Stimulated activated CD4-positive, alpha-beta T cell treated with anti-CD3 and anti-CD28 coated beads, Interleukin-1b, Interleukin-23, amount 100 ng/mL, for 1 hour (primary cell): ENCODE measurements at places on chromosomes 5 and 9.

GRCh38 chr5:89105836-89106235 is 222.9 kb upstream of the MEF2C start:
- DNase-seq: no peak

GRCh38 chr5:139414581-139415130 is 10.8 kb upstream of the SPATA24 start:
- no peak for DNase-seq

- no peak for DNase-seq
Measured at GRCh38 chr5:105663671-105664070, 2007.1 kb downstream of the EFNA5 start.

DNA sequence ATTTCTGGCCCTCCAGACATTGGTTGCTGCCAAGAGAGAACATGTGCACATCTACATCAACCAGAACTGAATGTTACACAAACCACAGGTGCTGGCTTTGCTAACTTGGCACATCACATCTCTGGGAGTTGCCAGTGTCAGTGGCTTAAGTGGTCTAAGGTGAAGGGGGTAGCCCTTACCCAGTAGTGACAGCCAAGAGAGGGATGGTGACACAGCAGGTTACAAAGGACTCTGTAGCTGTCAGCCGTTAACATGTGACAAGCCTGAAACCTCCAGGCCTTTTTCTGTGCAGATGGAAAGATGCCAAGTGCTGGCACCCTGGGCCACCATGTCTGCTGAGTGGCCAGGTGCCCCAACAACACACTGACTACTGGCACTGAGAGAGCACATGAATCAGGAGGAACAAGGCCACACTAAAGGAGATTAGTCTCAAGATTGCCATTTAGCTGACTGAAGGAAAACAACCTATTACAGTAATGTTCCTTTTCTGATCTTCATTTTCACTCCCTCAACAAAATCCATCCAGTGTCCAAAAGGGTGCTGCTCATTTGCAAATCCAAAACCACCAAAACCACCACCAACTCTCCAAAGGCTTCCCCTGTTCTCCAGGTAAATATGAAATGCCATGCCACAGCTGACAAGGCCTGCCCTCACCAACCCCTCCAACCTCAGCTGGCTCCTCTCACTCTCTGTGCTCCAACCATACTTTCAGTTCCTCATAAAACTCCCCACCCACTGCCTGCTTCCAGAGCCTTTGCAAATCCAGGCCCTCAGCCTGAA is 20.2 kb downstream of the SIL1 start:
- DNase-seq: no peak

- no peak for DNase-seq
Measured at GRCh38 chr5:178542455-178542854, 47.7 kb downstream of the COL23A1 start.

DNA sequence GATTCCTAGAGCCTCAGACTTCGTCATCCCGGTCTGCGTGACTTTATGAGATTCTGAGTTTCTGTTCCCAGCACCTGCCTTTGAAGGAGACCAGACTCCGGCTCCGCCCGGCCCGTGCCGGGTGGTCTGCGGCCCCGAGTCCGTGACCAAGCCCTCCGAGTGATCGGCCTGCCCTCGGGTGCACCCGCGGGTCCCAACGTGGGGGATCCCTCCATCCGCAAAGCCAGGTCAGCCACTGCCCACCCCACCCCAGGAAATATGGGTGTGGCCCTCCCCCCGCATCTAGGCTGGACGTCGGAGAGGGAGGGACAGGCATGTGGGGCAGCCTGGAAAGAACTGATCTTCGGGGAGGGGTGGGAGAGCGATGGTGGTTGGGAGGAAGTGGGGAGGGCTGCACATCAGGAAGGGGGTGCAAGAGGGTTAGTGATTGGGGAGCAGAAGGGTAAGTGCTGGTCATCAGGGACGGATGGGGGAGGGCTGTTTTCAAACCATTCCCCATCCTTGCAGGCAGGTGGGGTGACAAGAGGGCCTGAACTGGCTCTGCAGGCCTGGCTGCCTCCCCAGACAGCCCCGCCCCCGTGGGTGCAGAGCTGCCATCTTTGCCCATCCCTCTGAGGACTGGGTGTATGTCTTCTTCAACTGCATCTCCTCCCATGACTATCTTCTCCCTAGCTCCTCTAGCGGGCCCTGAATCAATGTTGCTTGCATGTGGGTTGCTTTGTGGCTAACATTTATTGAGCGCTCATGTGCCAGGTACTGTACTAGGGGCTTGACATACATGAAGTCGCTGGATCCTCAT is 747 bp downstream of the LRSAM1 start:
- DNase-seq: no peak

GRCh38 chr5:171801-172331 is 19.4 kb upstream of the LRRC14B start:
- no peak for DNase-seq

GRCh38 chr9:81207651-81208050 is 481.7 kb downstream of the TLE1 start:
- DNase-seq: no peak

DNA sequence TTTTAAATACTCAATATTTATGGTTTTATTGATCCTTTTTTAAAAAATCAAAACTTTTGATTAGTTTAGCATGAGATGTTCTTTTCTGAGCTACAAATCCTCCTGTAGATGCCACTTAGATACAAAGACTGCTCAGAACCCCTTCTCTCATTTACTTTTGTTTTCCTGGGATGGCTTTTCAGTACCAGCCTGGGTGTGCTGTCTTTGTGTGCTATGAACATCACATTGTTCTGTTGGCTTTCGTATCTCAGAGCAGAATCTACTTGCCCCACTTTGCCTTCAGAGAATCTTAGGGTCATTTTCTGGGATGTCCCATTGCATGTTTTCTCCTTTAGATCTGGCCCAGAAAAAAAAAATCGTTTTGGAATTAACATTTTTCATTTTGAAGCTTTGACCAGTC is 85.9 kb downstream of the RASGRF2 start:
- no peak for DNase-seq

DNA sequence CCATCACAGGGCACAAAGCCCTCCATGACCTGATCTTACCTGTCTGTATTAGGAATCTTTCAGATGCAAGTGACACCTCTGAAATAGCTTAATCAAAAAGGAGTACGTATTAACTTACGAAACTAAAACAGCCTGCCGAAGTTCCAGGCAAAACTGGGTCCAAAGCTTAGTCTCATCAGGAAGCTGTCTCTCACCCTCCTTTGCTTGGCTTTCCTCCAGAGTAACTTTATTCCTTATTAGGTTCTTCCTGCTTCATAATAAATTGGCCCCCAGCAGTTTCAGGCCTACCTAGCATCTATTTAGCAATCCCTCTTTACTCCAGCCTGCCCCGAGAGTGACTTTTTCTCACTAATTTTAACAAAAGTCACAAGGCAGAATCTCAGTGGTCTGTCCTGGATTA is 58.4 kb upstream of the STK32A start:
- DNase-seq: no peak

GRCh38 chr5:36740259-36740898 is 134.0 kb downstream of the SLC1A3 start:
- no peak for DNase-seq

GRCh38 chr9:117205806-117206205 is 209.1 kb downstream of the ASTN2 start:
- no peak for DNase-seq

GRCh38 chr5:40489421-40489820 is 190.3 kb upstream of the PTGER4 start:
- no peak for DNase-seq

DNA sequence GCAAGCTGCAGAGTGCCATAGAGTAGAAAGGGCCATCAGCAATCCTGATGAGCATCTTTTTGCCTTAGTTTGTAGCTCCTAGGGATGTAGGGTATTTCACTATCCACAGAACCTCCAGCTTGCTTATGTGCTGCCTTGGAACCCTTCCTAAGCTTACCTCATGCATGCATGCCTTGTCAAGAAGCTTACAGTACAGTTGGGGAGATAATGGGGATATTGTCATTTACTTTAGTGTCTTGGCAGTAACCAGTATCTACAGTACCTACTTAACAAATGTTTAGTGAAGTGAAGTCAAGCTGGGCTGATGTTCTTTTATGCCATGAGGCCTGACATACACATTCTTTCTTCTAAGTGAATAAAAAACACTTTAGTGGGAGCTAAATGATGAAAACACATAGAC is 164.6 kb upstream of the PPP1R2B start:
- DNase-seq: no peak

DNA sequence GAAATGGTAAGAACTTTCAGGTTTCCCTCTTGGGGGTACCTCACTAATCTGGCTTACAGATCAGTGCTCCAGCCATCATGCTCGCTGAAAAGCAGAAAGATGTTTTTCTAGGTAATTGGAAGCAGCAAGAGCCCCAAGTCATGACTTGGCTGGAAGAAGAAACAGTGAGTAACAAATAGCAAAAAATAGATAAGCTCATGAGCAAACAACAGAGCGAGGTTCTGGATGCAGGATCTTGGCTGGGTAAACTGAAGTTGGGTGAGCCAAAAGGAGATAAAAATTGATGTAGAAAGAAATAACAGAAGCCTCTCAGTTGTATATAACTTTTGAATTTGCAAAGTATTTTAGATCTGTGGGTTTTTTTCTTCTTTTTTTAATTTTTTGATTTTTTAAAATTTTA is 110.1 kb downstream of the INSYN2B start:
- DNase-seq: no peak

- no peak for DNase-seq
Measured at GRCh38 chr5:149694007-149694406, 36.1 kb upstream of the PPARGC1B start.

DNA sequence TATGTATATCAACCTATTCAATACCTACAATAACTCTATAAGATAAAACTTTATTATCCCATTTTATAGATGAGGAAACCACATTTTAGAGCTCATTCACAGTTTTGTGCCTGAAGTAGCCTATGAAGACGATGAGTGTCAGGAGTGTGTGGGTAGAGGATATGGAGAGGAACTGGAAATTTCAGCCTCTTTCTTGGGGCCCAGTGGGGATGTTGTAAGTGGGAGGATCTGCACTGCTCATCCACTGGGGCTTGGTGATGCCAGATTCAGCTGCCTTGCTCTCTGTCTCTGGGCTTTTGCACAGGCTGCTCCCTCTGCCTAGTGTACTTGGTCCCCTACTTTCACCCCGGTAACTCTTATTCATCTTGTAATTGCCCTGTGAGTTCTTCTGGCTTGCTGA is 194.7 kb downstream of the SREK1 start:
- DNase-seq: no peak

GRCh38 chr9:72979405-72980100 is 26.7 kb upstream of the ALDH1A1 start:
- no peak for DNase-seq

GRCh38 chr9:15187589-15187988 is 119.4 kb downstream of the TTC39B start:
- no peak for DNase-seq

DNA sequence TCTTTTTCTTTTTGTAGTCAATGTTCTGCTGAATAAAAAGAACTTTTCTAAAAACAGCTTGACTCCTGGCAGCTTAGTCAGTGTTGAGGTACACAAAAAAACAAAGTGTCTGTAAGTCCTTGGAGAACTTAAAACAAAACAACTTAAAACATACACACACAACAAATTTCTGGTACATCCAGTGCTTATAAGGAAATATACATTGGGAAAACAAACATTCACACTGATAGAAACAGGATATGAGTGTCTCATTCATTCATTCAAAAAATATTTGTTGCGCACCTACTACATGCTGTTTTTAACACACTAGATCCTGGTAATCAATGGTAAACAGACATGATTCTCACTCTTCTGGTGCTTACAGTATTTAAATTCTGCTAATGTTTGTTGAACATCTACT is 27.4 kb upstream of the MEGF9 start:
- DNase-seq: no peak

- no peak for DNase-seq
Measured at GRCh38 chr5:136676685-136677084, 311.3 kb upstream of the TRPC7 start.

- no peak for DNase-seq
Measured at GRCh38 chr5:156963125-156963524, at the start of gene TIMD4. Gene TIMD4, minus strand, starts transcription at chr5:156963226. Its CDS starts 28 bp downstream, at chr5:156963198.

DNA sequence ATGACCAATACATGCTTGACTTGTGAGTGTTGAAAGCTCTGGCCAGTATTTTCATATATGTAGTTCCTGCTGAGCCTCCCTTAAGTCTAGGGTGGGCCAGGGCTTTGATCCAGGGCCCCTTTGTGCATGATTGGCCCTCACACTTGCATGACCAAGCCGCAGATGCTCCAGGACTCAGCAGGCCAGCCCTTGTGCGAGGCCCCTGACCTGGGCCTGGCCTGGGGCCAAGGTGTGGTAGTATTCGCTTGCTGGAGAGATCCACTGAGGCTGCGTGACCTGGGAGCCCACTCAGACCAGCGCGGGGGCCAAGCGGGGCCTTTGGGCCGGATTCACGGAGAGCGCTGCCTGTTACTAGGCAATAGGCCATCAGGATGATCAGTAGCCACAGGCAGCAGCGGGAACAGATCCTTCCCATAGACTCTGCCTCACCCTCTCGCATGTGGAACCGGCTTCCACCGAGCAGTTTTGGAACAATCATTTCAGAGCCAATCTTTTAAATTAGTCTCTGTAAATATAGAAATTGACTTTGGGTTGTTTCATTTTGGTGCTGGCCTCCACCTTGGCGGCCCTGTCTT is 79.0 kb upstream of the PTCH1 start:
- DNase-seq: no peak

DNA sequence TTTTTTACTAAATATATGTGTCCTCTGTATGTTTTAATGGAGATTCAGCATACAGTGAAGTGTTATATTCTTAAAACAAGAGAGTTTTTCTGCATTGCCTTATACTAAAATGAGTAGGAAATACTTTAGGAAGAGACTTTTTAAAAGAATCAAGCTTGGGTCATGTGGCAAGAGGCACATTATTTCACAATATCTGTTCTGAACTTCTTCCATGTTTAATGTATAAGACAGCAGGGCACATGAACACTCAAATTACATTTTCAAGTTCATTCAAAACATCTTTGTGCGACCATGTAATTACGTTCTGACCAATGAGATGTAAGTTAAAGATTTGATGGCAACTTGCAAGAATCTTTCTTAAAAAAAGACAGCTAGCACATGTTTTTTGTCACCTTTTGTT is 1055.9 kb downstream of the NR2F1-AS1 start:
- DNase-seq: no peak

DNA sequence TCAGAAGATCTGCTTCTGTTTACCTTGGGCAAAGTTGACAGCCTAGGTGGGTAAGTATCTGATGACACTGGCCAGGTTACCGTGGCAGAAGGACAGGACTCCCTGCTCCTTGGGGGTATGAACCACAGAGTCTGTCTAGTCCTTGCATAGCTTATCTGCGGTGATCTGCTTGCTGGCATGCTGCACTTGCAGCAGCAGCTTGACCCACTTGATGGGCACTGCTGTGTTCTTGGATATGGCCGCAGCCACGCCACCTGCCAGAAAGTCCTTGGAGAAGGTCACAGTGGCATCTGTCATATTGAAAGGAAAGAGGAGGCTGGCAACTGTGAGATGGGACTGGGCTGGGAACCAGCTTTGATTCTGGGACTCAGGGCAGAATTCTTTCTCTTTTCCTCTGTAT is 35.9 kb upstream of the POC5 start:
- no peak for DNase-seq

GRCh38 chr5:43469671-43470391 is 13.8 kb downstream of the TMEM267 start:
- no peak for DNase-seq

DNA sequence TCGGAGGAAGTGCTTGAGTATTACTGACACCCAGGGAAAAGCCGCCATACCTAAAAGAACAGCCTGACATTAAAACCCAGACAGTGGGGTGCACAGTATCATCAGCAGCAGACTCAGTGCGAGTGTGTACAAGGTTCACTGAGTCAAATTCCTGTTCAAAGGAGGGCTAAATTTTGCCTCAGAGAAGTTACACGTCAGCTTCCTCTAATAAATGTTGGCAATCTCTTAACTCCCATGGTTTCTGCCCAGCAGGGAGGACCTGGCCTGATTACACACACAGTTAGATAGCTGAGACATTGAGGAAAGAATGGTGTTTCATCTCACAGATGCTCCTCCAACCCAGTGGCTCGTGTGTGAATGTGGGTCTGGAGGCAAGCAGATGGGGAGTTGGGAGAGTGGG is 38.2 kb downstream of the NIPSNAP3B start:
- no peak for DNase-seq
